ENCODE measurements at places on chromosomes 13 and 19.
A peak's percentile ranks its signal among the peaks of the same experiment; 100 is the strongest.

- no peak for DNase-seq
Observed at GRCh38 chr13:101841698-101842097, 389.2 kb downstream of the ITGBL1 start.

DNA sequence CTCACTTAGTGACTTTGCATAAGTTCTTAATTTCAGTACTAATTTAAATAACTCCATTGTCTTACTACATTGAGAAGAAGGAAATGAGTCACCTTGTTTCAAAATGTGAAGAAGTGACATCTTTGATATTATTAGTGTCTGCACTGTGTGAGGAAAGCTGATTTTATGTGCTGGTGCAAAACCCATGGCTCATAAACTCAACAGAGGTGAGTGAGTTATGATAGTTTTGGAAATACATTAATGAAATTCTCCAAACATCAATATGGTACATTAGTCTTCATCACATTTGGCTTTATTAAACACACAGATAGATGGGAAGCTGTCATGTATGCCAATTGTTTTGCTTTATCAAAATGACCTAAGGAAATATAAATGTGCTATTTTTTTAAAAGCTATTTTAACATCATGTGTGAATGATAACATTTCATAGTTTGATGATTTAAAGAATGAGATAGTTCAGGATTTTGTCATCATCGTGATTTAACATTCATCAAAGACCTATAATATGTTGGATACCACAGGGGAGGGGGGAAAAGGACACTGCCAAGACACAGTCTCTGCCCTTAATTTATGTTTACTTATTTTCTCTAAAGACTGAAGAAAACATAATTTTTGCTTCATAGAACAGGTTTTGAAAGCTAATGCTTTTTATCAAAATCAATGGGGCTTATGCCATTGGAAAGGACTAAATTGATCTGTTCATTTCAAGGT is 902.3 kb upstream of the SLITRK1 start:
- DNase-seq = no peak

DNA sequence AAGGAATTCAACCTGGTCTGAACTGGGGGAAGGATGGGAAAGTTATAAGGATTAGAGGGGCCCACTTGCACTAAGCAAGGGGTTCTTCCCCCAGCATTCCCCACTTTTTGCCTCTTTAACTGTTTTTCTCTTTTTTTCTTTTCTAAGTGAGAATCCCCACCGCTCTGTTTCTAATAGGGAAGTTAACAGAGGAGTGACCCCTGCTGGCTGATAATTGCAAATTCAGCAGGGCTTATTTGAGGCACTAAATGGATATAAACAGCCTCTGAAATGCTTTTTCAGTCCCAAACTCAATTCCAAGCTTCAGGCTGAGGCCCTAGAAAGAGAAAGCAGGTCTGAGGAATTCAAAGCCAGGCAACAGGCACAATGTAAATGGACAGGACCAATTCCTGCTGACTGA is 38.2 kb upstream of the CEACAM21 start:
- no peak for DNase-seq

DNA sequence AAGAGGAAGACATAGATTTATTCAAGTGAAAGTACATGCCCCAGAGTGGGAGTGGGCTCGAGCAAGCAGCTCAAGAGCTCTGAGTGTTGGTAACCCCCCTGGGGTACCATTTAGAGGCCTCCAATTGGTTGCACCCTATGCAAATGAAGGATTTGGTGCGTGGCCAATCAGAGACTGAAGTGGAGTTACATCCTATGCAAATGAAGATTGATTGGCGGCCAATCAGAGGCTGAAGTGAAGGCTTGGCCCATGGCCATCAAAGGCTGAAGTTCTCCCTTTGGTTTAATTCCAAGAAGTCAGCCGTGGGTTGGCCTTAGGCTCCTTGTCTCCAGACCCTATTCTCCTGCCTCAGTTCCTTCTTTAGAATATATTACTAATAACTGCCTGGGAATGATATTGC is 12.9 kb upstream of the IGFL1 start:
- DNase-seq = no peak

DNA sequence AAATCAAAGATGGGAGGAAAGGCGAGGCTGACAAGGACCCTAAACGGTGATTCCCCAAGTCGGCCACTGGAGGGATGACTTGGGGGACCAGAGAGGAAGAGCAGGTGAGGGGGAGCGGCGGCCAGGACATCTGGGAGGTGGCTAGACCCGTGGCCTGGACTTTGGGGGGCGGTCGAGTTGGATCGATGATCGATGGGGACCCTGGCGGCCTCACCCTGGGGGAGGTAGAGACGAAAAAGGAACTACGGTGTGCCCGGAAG is 7.7 kb upstream of the CIRBP start:
- peak; percentile 54 for DNase-seq

DNA sequence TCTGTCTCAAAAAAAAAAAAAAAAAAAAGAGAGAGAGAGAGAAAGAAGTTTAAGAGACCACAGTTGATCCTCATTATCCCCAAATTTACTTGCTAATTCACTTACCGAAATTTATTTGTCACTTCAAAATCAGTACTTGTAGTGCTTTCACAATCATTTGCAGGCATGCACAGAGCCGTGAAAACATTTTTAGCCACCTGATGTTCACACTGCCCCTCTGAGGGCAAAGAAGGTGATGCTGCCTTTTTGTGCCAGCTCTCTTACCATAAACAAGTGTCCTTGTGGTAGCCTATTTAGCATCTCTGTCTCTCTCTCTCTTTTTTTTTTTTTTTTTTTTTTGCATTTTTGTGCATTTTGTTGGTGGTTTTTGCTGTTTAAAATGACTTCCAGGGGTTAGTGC is 24.1 kb upstream of the CASP14 start:
- no peak for DNase-seq

GRCh38 chr19:36140304-36141038 is 605 bp downstream of the CAPNS1 start:
- DNase-seq = peak; percentile 70
